T-helper 2 cell treated with Interferon-gamma antibody and Interleukin-4, amounts not matched to agents 5 μg/mL and 100 μg/mL, for 36 hours (primary cell): ENCODE measurements at places on chromosomes 4 and X.

GRCh38 chr4:145939856-145940255 is 1.2 kb upstream of the ZNF827 start:
- H3K4me1 ChIP-seq, result peaks cover 26% of the 10 kb centered on the region
- H3K27me3 ChIP-seq, result peaks cover 13% of the 10 kb centered on the region
- H3K27ac ChIP-seq, result no peak overlapping the region
- H3K36me3 ChIP-seq, result peaks cover 5% of the 10 kb centered on the region
- no peak overlapping the region for H3K4me3 ChIP-seq

GRCh38 chrX:7545564-7545963 is 297.4 kb upstream of the VCX start:
- DNase-seq, result no peak
- no peak overlapping the region for H3K4me3 ChIP-seq
- H3K4me1 ChIP-seq, result no peaks in the 10 kb centered on the region
- no peaks in the 10 kb centered on the region for H3K36me3 ChIP-seq

DNA sequence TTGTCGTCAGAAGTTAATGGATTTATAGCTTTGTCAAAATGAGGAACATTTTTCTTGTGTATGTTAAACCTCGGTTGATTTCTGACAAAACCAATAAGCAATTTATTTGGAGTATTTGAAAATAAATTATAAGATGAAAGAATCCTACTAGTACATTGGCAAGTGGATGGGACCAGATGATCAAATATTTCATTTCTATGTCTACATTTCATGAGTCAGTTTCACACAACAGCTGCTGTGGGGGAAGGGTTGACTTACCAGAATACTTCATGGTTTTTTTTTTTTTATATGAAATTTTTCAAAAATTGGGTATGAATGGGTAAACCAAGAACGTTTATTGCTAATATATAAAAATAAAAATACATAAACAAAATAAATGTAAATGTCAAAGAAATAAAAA is 39.4 kb downstream of the RAPGEF2 start:
- no peaks in the 10 kb centered on the region for H3K27me3 ChIP-seq
- no peak for DNase-seq

DNA sequence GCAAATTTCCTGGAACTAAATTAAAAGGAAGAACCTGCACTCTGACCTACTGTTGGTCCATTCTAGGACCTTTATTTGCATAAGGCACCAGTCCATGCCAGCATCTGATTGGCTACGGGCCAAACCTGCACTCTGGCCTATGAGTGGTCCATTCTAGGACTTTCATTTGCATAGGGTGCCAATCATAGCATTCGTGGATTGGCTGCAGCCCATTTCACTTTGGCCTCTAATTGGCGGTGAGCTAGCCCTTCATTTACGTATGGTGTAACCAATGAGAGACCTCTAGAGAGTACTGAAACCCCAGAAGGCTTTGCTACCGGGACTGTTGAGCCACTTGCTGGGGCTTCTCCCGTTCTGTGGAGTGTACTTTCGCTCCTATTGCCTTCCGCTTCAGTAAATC is 6.1 kb upstream of the RNF175 start:
- H3K27ac ChIP-seq, result no peak overlapping the region
- peaks cover 29% of the 10 kb centered on the region for H3K27me3 ChIP-seq
- H3K4me3 ChIP-seq, result no peak overlapping the region
- no peaks in the 10 kb centered on the region for H3K4me1 ChIP-seq
- no peak for DNase-seq

- DNase-seq, result peak; percentile 38
- peaks cover 2% of the 10 kb centered on the region for H3K27me3 ChIP-seq
- no peak overlapping the region for H3K27ac ChIP-seq
- peak overlapping the region; percentile 24 for H3K4me3 ChIP-seq
Observed at GRCh38 chrX:9369802-9370291, 95.0 kb upstream of the TBL1X start.
